Esophagus muscularis mucosa (tissue), 4 donors: ENCODE measurements at places on chromosomes 1 and 21. TPM values are rescaled to one million over a fixed set of nuclear protein-coding genes. Genes with fewer than 3 reads are reported as not detected.

- no peak for DNase-seq
Observed at GRCh38 chr1:89844241-89844807, 23.5 kb downstream of the LRRC8D start.

GRCh38 chr1:197152662-197153061, 6.2 kb upstream of the ASPM start:
- DNase-seq: no peak

DNA sequence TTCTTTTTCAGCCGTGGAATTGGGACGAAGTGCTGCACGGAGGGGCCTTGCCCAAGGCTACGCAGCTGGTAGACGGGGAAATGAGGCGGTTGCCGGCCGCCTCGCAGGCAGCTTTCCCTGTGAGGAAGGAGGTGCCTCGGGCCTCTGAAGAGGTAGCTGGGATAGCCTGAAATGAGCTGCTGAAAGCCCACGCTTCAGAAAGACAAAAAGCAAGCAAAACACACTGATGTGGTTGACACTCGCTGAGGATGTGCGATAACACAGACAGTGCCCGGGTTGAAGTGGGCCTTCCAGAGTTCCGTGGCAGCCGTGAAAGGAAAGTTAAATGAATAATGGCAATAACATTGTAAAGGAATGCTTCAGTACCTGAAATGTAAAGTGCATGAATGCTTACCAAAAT, 47.2 kb downstream of the S1PR1 start:
- no peak for DNase-seq

DNA sequence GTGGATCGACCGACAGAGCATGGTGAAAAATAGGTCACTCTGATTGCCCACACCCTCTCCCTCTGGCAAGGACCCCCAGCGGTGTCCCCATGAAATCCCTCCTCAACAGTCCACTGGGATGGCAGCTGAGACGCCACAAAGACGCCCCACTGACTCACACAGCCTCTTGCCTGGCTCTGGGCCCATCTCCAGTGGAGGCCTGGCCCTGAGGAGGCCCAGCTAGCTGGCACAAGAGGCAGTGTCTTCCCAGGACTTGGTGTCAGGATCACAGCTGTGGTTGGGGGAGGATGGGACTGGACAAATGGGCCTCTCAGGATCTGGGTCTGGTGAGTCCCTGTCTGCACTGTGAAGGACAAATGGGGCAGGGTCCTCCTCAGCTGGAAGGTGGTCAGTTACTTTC, 4.6 kb downstream of the ALX3 start:
- DNase-seq: no peak

- DNase-seq: no peak
Observed at GRCh38 chr1:212118872-212119260, 83.3 kb downstream of the DTL start.

DNA sequence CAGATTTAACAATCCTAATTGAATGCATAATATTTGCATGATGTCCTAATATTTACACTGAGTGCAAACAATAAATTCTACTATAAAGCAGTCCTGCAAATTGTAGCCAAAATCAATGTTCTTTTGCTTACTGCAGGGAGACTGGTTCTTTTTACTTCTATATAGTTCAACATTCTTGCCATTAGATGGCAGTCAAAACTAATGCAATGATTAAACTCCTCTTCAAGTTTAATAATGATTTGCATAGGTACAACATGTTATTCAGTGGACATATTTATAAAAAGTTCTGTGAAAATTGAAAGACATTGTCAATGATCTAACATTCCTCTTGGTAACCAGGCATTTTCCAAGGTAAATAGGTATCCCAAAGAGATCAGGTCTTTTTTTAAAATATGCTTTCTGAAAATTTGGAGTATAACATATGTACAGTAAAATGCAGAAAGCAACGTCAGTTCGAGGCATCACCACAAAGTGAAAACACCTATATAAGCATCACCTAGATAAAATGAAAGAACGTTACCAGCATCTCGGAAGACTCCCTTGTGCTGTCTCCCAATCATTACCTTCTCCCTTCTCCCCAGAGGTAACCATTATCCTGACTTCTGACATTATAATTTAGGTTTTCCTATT, 9.8 kb upstream of the FNBP1L start:
- DNase-seq: no peak

The TIE1 gene
- total RNA-seq: 51.1 TPM

The DPT gene
- 190 TPM for total RNA-seq
